GM12878 (cell line): ENCODE measurements at places on chromosomes 5 and 9.

DNA sequence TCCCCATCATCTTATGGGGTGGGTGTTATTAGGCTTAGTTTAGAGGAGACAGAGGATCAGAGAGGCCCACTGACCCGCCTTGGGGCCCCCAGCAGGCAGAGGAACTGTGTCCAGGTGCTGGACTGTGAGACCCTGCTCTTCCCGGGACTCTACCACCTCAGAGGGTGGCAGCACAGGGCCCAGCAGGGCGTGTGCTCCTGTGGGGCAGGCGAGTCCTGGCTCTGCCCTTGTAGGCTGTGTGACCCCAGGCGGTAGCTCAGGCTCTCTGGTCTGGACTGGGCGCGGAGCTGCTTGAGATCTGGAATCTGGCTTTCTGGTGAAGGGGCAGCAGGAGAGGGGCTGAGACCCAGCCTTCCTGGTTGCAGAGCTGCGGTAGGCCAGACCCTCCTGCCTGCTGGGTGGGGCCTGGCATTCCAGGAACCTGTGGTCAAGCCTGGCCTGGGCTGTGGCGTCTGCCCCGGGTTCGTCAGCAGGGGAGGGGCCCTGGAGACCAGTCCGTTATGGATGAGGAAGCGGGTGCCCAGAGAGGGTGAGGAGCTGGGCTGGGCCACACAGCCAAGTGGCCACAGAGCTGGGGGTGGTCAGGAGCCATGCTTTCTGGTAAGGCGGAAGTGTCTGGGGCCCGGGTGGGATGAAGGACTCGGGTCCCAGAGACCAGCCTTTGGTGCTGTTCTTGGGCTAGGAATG lies 46.5 kb downstream of the RXRA start:
- DNase-seq, result no peak

DNA sequence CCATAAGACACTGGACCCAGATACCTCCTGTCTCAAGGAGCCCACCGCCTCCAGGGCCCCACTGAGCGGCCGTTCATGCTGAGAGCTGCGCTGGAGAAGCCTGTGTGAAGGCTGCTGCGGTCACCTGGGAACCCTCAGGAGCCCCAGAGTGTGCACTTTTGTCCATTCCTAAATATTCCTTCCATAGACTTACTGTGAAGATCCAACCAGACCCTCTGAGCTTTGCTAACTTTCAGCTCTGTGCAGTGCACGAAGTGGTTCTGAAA lies 119.5 kb downstream of the COL23A1 start:
- DNase-seq, result no peak

GRCh38 chr5:151155775-151156506 lies 1.6 kb downstream of the ANXA6 start:
- DNase-seq, result no peak

GRCh38 chr9:3467593-3468219 lies 58.1 kb downstream of the RFX3 start:
- DNase-seq, result no peak

- DNase-seq, result no peak
Measured at GRCh38 chr5:88732862-88733261, 150.1 kb downstream of the MEF2C start.

DNA sequence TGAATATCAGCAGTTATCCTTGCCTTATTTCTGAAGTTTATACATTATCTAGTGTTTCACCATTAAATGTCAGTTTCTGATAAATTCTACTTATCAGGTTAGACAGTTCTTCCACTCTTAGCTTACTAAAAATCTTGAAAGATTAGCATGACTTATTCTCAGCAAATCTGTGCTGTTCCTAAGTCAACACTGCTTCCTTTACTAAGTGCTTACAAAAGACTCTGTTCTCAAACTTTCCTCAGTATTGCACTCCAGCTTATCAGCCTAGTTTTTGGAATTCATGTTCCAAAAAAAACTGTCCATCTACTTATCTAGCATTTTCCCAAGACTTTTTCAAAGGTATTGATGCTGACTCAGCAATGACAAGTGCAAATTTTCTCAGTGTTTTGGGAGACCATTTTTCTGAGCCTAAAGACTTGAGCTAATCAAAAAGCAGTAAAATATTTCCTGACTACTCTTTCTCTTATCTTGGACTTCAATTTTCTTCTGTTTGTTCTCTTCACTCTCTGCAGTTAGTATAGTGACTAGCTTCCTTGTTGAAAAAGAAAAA lies 61.1 kb upstream of the FRRS1L start:
- no peak for DNase-seq

DNA sequence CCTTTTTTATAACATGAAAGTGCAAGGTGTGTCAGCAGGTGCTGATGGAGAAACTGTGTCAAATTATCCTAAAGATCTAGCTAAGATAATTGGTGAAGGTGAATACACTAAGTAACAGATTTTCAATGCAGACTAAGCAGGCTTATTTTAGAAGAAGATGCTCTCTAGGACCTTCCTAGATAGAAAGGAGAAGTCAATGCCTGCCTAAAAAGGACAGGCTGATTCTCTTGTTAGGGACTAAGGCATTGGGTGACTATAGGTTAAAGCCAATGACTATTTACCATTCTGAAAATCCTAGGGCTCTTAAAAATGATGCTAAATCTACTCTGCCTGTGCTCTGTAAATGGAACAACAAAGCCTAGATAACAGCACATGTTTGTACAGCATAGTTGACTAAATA lies 1682.4 kb downstream of the MAT2B start:
- no peak for DNase-seq

- no peak for DNase-seq
Measured at GRCh38 chr9:68996462-68996861, 17.5 kb downstream of the PRKACG start.

GRCh38 chr5:40027400-40027799 lies 602.6 kb upstream of the DAB2 start:
- DNase-seq, result no peak

DNA sequence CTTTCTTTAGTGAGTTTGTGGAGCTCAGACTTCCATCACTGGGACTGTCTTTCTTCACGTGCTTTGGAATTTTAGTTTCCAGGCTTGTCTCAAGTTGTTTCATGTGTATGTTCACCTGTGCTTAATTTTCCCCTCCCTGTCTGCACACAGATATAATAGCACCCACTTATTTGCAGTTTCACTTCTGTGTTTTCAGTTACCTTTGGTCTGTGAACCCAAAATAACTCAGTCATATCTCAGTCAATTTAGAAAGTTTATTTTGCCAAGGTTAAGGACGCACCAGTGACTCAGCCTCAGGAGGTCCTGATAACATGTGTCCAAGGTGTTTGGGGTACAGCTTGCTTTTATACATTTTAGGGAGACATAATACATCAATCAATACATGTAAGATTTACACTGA lies 330.4 kb downstream of the ICE1 start:
- DNase-seq, result peak; percentile 88

DNA sequence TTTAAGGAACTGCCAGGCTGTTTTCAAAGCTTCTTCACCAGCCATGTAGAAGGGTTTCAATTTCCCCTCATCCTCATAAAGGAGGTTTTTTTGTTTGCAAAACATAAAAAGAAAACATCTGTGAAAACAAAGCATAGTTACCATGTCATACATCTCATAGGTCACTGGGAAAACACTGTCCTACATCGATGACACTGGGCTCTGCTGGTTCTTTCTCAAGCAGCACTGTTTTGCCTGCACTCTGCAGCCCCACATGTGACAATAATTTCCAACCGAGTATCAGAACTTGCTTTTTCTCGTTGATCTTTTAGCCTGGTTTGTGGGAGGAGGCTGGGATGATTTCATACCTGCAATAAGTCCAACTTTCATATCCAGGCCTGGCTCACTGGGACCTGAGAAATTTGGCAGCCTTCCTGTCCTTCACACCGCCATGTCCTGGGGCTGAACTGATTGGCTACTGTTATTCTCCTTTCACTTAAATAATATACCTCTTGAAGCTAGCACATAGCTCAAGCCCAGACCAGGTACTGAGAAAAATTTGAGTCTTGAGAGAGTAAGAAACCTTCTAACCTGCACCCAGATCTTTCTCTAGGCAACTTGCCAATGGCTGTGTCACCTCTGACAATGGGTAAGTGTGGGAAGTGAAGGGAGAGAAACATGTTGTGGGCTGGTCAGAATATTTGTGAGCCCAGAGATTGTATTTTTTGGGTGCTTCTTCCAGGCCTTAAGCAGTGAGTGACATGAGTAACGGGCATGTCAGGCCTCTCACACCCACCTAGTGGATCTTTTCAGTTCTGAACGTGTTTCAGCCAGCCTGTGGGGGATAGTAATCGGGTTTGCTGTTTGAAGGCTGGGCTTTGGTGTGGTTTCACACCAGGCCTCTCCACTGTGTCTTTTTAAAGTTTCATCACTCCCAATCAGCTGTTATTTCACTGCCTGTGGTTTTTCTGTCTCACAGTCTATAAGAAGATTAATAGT lies 502.8 kb downstream of the NTRK2 start:
- no peak for DNase-seq

DNA sequence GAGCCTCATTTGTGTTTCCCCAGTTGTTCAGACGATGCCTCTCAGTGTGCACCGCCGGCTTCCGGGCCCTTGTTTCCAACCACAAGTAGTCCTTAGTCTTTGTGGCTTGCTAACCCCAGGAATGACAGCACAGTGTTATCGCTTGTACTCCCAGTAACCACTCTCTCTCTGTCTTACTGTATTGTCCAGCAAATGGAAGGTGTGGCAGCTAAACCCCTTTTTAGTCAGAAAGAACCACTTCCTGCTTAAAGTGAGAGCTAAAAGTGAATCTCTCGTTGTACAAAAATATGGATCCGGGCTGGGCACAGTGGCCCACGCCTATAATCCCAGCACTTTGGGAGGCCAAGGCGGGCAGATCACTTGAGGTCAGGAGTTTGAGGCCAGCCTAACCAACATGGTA lies 61.3 kb downstream of the ENC1 start:
- peak; percentile 87 for DNase-seq

DNA sequence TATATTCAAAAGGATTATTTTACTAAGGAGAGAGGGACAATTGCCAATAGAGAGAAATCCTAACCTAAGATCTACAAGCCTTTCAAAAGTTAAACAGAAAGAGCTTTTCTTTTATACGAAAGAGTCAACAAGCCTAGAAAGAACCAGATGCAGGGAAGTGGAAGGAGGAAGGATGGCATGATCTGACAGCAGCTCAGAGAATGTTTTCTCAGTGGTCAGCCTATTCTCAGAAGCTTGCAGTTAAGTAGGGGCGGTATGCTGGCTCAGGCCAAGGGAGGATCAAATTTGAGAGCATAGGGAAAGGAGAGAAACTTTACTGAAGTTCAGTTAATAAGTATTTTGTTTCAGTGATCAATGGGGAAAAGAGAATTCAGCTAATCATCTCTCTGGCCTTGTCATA lies 88.0 kb upstream of the FTMT start:
- no peak for DNase-seq

DNA sequence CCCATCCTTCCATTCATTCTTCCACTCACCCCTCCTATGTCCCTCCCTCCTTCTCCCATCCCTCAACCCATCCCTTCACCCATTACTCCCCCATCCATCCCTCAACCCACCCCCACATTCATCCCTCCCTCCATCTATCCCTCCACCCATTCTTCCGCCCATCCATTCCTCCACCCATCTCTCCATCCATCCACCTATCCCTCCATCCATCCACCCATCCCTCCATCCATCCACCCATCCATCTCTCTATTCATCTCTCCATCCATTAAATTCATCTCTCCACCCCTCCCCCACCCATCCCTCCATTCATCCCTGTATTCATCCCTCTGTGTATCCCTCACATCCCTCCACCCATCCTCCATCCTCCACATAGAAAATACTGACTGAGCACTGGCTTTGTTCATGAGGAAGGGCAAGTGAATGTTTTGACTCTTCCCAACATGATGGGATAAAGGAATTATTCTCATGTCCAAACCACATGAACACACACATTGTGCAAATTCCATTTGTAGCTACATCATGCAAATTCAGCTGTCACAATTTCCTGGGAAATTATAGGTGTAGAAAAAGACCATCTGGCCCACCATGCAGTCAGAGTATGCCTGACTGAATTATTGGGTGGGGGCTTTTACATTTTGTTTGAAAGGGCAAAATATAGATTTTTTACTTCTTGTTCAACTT lies 6.9 kb upstream of the VAV2 start:
- DNase-seq, result no peak

- DNase-seq, result no peak
Measured at GRCh38 chr5:133358271-133358670, 254.1 kb downstream of the FSTL4 start.

DNA sequence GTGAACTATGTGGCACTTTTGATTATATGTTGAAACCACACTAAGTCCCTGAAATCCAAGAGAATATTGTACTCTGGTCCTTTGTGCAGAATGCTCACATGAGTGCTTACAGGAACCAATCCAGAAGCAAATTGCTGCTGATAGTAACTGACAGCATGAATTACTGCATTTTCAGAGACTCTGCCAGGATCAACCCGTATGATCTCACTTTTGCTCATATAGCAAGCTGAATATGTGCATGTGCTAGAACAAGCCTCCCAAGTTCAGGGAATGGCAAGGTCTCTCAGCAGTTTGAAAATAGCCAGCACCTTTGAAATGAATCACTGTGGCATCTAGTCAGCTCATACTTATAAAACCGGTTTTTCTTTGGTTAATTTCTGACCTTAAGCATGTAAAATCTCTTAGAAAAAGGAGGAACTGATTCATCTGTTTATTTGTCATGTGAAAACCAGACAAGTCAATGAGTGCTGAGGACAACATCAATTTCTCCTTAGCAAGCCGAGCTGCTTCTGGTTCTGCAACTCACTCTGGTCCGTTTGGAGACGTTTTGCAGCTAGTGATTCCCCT lies 215.7 kb upstream of the ELL2 start:
- DNase-seq, result peak; percentile 73

DNA sequence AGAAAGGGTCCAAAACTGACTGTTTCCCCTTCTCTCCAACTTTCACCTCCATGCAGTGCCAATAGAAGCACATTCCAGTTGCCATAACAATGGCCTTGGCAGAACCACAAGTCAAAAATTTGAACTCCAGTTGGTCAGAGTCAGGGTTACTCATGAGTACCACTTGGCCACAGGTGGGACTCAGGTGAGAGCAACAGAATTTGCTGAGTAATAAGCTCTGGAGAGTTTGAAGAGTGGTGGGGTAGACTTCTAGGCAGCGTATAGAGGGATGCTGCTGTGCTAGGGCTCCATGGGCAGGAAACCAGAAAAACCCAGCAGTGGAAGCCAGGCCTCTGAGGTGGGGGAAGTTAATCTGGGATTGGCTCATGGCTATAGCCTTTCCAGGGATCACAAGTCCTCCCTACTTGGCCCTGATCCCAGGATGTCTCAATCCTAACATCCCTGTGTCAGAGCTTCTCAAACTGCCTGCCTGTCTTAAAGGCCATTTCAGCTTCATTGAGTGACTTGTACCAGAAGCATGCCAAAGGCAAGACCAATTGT lies 30.2 kb downstream of the SNX18 start:
- DNase-seq, result no peak

DNA sequence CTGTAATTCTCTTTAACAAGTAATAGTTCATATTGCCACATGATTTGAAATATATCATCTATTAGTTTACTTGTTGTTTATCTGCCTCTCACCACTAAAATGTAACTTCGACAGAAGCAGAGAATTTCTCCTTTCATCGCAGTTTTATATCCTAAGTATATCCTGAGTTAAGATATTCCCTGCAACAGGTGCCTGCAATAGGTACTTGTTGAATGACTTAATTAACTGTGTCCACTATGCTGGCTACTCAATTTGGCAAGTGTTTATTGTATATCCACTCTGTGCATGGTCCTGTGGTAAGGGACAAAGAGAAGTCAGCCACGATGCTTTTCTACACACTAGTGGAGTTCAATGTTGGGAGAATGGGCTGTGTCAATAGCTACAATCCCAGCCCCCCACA lies 108.5 kb downstream of the PSAT1 start:
- no peak for DNase-seq
